GM12892 (cell line): ENCODE measurements at places on chromosomes 2 and 18.

GRCh38 chr2:162301151-162301804 is 17.2 kb downstream of the IFIH1 start:
- DNase-seq = no peak

- DNase-seq = no peak
Observed at GRCh38 chr2:143633419-143633818, 504.2 kb downstream of the ARHGAP15 start.

GRCh38 chr2:236673126-236673822 is 103.6 kb downstream of the ACKR3 start:
- DNase-seq = no peak

DNA sequence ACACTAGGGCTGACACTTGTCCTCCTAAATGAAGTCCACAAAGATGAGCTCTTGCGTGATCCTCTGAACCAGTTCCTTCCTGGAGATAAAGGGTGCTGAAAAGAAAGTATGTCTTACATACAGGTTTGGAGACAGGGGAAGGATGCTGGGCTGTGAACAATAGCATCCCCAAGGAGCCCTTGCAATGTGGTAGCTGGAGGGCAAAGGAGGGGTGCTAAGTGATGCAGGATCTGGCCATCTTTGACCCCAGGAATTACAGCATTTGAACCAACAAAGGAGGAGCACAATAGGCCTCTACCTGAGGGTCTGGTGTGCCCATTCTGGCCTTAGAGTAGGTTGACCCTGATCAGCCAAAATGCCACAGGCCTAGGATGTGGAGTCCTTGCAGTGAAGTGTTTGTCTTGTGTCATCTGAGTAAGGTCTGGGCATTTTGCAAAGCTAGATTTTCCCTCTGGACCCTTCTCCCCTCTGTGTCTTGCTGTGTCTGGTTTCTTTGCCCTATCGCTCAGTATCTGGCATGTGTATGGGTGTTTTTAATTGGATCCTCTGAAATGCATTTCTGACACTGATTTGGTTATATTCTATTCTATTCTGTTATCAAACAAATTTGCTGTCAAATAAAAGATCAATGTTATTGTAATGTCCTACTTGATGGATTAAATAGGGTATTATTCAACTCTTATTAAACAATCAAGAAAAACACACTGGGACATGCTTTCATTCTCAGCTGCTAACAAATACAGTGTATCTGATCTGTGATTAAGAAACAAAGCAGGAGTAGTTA is 364.8 kb upstream of the MEIS1 start:
- DNase-seq = no peak
